C1 segment of cervical spinal cord (tissue), 14 donors: ENCODE measurements at places on chromosomes 13 and 19.

DNA sequence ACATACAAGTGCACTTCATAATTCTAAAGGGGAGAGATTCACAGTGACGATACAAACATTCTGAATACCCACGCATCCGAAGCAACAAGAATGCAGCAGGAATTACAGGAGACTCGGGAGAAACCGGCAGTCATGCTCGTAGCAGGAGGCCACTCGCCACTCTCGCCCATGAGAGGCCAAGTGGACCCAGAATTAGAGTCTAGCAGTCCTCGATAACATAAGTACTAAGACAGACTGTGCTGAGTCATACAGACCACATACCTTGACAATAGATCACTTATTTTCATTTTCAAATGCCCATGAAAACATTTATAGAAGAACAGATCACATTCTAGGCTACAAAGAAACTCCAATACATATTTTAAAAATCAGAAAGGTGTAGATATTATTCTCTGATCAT is 299.1 kb upstream of the TSHZ3 start:
- DNase-seq, result no peak

DNA sequence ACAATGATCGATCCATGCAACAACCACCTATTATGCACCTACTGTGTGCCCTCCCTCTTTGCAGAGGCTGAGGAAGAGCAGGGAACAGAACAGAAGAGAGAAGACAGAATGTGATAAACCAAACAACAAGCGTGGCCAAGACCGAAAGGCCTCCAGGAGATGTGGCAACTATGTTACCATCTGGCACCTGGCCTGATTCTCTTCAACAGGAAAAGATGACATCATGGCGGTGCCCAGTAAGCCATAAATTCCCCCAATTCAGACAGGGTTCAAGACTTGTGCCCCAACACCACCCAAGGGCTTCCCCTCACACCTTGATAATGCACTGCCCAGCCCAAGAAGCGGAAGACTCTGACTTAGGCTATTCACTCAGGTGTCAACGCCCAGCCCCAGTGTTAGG is 44.3 kb downstream of the SLC7A1 start:
- DNase-seq, result no peak

DNA sequence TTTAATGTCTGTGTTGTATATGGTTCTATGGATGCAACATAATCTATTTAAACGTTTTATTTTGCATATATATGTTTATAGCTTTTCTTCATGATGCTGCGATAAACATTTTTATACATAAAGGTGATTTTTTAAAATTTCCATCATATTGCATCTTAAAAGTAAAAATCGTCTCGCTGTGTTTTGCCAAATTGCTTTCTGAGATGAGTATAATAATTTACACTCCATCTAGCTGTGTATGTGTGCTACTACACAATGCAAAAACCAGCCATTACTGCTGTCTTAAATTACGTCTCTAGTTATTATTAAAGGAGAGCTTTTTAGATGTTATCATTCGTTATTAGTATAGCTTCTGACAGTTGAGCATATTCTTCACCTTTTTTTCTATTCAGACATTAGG is 37.2 kb downstream of the METTL21C start:
- no peak for DNase-seq

- DNase-seq, result no peak
Observed at GRCh38 chr19:55651236-55651635, 3.2 kb downstream of the CCDC106 start.

GRCh38 chr13:46213242-46213641 is 1.5 kb downstream of the LRRC63 start:
- DNase-seq, result no peak

- no peak for DNase-seq
Observed at GRCh38 chr19:15291089-15291488, 41.2 kb downstream of the BRD4 start.

DNA sequence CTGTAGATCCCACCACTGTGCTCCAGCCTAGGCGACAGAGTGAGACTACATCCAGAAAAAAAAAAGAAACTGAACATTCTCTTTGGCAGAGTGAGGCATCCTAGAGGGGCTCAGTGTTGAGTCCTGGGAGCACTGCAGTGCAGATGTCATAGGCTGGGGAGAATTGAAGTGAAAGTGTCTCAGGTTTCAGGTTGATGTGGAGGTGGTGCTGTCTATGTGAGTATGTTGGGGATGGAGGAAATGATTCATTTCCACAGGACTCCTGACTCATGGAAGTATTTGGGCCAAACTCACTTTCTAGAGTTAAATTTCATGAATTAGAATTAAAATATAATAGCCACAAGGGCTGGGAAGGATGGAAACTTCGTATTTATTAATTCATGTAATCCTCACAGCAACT is 134.4 kb upstream of the TSC22D1 start:
- no peak for DNase-seq

DNA sequence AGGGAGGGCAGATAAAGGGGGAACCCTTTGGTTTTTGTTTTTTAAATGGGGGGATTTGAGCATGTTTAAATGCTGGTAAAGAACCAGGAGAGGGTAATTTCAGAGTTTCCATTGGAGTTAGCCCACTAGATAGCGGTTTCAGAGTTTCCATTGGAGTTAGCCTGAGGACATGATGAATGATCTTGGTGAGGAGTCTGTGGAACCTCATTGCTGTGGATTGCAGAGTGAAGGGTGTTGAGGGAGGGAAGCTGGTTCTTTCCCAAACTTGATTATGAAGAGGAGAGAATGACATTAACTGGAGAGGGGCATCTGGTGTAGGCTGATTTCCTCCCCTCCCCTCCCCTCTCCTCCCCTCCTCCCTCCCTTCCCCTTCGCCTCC is 5.0 kb downstream of the WASF3 start:
- DNase-seq, result no peak

DNA sequence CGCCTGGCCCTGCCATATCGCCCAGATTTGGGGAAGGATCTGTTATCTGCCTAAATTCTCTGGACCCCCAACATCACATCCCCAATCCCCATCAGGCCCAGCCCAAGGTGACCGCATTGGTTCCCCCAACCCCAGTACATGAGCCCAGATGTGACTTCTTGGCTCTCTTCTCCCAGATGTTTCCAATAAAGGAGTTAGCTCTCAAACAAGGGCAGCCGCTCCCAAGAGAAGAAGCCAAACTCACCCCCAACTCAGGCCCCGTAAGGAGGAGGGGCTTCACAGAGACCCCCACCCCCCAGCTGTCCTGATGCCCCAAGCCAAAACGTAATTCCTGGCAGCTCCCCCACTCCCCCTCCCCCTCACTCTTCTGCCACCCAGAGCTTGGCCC is 6.9 kb downstream of the FBN3 start:
- DNase-seq, result no peak

DNA sequence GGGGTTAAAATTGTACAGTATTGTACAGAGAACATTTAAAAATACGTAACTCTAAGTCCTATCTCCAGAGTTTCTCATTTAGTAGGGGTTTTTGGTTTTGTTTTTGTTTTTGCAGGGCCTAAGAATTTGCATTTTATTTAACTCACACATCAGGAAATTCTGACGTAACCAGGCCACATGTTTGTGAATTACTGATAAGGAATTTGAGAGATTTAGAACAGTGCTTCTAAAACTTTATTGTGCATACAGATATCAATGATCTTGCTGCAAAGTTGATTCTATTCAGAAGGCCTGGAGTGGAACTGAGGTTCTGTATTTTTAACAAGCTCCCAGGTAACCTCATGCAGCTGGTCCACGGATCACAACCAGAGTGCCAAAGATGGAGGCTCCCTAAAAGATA is 49.3 kb downstream of the LIG4 start:
- DNase-seq, result no peak

- DNase-seq, result no peak
Observed at GRCh38 chr13:66663711-66664110, 566.4 kb downstream of the PCDH9 start.
